Adipocyte (in vitro differentiated cells): ENCODE measurements at places on chromosomes 1 and 21.
A peak's percentile ranks its signal among the peaks of the same experiment; 100 is the strongest.

- DNase-seq = peak; percentile 17
These were observed 55.7 kb downstream of the PLEKHA6 start for GRCh38 chr1:204304067-204304466.

GRCh38 chr1:174447866-174448530, at the start of gene GPR52:
GPR52 (plus strand) TSS chr1:174447964; CDS start chr1:174448112, 148 bp downstream.
- DNase-seq = no peak

GRCh38 chr1:160260406-160261382, 1.7 kb downstream of the DCAF8 start:
- peak; percentile 87 for DNase-seq

DNA sequence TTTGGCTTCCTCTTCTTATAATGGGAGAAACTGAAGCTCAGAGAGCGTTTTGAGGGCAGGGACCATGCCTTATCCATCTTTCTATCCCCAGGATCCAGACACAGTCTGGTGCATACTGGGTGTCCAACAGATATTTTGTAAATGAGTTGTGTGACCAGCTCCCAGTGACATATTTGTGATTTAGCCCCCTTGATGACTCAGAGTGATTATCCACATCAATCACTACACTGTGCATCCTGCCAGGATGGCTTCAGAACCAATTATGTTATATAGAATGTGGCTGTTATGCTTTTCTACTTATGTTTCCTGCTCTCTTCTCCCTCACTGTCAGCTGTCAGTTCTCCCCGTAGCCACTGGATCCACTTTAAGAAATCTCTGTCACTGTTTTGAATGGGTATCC, 11.3 kb downstream of the OLFML3 start:
- DNase-seq = no peak

DNA sequence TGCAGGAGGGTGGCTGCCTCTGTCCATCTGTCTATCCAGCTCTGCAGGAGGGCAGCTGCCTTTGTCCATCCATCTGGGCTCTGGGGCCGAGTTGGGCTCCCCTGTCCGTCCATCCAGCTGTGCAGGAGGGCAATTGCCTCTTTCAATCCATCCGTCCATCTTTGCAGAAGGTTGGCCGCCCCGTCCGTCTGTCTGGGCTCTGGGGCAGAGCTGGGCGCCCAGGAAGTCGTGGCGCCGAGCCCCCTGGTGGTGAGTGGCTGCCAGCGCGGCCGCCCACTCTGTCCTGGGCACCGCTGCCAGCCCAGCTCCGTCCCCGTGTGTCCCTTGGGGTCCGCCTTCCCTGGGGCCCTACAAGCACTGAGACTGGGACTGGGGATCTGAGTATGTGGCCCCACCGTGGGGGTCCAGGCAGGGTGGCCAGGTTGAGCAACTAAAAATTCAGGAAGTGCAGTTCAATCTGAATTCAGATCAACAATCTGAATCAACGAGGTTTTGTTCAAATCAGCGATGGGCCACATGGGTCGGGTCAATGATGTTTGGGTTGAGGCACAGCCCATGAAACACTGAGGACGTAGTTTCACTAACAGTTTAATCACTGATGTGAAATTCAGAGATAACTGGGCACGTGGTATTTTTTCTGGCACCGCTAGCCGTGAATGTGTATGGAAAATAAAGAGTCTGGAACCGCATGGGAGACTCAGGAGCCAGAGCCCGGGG, 99.1 kb upstream of the ACTRT2 start:
- no peak for DNase-seq

DNA sequence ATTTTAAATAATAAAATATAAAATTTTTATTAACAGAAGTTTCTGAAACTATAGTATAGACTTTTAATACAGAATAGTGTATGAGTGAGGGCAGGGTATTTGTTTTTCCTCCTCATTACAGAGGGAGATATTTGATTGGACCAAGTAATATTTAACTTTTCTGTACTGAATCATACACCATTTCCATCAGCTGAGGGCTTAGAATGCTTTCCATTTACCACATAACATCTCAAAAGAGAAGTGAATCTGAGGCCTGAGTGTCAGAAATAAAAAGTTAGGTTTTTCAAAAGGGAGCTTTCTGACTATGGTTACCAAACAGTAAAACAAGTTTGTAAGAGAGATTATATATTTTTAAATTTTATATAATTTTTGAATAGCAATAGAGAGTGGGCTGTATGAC, 29.5 kb downstream of the TLCD4 start:
- no peak for DNase-seq

- peak; percentile 27 for DNase-seq
These were observed 595 bp downstream of the GABRD start for GRCh38 chr1:2019571-2020309.

GRCh38 chr1:43510621-43511020, 20.1 kb upstream of the PTPRF start:
- no peak for DNase-seq

DNA sequence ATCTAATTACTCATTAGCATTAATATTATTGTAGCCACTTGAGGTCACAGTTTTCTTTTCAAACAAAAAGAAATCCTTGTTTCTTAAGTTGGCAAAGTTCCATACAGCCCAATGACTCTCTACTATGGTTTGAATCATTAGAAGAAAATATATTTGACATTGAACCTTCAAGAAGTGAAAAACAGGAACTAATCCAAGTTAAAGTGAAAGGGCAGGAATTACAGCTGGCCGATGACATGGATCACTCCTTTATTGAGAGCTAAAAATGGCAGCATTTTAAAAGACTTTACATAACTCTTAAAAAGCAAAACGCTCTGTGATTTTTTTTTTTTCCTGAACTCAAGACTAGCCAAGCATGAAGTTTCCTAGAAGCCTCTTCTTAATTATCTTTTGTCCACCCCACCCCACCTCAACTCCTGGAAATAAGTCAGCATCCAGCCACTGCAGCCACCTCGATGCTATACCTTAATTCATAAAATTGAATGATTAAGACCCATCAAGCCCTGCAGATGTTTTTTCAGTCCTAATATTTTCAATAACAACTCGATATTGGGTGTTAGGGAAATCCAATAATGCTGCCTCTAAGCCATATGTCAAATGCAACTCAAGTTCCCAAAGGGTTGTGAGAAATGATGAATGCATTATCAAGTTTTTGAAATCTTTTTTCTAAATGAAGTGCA, 323.1 kb downstream of the HHIPL2 start:
- no peak for DNase-seq

GRCh38 chr1:168535536-168535935, 8.3 kb downstream of the XCL2 start:
- DNase-seq = no peak

DNA sequence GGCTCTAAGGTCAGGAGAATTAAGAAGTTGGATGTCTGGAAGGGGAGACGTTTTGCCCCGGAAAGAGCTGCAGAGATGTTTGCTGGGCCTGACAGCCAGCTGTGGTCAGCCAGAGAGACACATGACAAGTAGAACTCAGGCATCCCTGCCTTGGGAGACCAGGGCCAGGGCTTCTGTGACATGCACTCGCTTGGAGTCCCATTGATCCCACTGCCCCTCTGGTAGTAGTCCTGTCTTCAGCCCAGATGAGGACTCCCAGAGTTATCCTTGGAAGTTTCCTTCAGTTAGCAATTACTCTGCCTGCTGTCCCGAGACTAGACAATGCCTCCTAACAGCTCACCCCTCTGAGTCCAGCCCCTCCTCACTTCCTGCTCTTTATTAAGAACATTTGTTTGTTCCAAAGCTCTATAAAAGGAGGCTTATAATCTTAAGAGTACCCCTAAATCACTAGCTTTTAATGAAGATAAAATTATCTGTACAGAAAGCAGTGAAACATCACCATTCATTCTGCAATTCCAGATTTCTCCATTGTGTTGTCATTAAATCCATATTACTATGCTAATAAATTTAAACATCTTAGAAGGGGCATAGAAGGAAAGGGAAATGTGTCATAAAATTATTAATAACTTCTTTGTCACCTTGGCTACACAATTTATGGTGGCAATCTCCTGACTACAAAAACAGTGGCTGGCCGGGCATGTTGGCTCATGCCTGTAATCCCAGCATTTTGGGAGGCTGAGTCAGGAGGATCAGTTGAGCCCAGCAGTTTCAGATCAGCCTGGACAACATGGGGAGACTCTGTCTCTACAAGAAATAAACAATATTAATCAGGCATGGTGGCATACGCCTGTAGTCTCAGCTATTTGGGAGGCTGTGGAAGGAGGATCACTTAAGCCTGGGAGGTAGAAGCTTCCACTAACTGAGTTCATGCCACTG, 94.2 kb downstream of the KCNK1 start:
- DNase-seq = no peak

GRCh38 chr1:224819861-224820260, 109.6 kb upstream of the DNAH14 start:
- no peak for DNase-seq

DNA sequence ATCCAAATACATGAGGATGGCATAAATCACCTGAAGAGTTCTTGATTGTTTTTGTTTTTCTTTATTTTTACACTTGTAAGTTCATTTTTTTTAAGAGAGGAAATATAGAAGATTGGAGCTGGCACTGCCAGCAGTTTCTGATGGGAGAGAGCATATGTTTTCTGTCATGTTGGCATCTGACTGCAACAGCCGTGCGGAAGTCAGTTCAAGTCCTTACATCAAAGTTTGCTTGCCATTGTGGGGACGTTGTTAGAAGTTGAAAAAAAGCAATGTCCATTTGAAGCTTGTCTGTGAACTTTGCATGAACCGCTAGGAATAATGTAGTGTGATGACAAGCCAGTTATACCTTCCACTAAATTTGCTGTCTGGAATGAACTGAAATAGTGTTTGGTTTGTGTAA, 126.5 kb upstream of the USH2A start:
- DNase-seq = no peak

- no peak for DNase-seq
These were observed 62.1 kb downstream of the LRRN2 start for GRCh38 chr1:204623365-204623893.

DNA sequence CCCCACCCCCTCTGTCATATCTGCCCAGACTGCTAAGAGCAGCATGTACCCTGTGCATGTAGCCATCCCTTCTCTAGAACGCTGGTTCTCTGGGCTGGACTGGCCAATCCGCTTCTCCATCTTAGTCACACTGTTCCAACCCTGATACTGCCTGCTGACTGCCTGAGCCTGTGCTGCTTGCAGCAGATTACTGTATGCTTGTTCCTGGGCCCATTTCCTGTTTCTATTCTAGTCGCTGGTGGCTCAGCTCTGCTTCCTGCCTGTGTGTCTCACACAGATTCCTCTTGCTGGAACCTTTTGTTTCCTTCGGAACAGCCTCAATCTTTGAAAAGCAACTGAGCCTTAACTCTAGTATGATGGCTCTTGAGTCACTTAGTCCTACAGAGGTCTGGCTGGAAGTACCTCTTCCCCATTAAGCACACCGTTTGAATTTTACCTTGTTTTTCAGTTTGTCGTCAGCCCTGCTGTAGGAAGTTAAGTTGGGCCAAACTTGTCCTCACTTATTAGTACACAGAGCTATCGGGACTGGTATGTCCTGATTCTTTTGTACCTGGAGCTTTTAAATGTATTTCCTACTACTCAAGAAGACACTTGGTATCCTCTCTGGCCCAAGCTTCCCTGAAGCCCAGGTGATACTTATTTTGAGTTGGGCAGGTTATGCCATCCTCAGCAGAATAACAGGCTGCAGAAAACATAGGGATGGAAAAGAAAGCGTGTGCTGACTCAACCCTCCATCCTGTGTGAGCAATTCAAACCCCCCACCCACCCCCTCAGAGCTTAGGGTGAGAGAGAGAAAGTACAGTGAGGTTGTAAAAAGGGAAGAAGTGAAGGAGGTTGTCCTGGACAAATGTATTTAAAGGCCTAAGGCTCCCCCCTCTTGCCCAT, 43.4 kb upstream of the PIGV start:
- peak; percentile 46 for DNase-seq

GRCh38 chr1:77668924-77669449, 13.5 kb downstream of the ZZZ3 start:
- DNase-seq = no peak

DNA sequence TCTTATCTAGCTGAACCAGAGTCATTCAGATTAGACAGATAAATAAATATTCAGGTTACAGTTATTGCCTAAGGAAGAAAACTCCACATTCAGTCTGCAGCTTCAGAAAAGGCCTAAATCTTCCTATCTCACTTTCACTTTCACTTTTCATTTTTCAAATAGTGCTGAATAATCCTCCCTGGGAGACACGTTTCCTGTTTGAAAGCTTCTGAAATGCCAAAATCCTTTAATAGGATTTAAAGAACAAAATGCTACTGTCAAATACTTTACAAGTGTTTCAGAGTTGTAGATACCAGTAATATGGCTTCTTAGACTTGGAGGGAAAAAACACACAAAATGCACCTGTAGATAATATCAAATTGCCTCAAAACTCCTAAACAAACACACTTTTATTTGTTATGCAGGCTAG, 3.9 kb downstream of the PSMB2 start:
- DNase-seq = peak; percentile 79

DNA sequence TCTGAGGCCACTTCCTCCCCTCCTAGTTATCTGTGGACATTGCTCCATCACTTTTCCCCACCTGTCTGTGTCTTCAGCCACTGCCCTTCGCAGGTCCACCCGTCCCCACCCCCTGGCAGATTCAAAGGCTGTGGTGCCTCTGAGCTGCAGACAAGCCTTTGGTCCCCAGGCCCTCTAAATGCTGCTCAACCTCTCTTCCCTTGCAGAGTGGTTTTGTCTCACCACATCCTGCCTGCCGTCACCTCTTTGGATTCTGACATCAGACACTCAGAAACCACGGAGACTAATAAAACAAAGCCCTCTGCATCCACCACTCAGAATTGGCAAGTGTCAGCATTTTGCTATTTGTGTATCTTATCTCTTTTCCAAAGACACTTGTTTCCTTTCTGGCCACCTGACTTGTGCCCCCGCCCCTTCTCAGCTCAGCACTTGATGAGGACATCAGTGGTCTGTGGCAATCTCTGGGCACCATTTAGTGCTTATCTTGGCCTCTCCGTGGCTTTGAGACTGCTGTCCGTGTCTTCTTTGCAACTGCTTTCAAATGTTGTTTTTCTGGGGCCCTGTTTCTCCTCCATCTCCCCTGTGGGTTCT, 7.7 kb downstream of the CNIH3 start:
- peak; percentile 22 for DNase-seq

GRCh38 chr1:29134695-29135028, 11.0 kb upstream of the TMEM200B start:
- DNase-seq = no peak

- no peak for DNase-seq
These were observed 16.5 kb upstream of the ZC3H11B start for GRCh38 chr1:219629296-219629880.

GRCh38 chr1:190068304-190068703, 409.4 kb downstream of the BRINP3 start:
- no peak for DNase-seq

GRCh38 chr1:168683871-168684270, 45.1 kb downstream of the DPT start:
- no peak for DNase-seq

DNA sequence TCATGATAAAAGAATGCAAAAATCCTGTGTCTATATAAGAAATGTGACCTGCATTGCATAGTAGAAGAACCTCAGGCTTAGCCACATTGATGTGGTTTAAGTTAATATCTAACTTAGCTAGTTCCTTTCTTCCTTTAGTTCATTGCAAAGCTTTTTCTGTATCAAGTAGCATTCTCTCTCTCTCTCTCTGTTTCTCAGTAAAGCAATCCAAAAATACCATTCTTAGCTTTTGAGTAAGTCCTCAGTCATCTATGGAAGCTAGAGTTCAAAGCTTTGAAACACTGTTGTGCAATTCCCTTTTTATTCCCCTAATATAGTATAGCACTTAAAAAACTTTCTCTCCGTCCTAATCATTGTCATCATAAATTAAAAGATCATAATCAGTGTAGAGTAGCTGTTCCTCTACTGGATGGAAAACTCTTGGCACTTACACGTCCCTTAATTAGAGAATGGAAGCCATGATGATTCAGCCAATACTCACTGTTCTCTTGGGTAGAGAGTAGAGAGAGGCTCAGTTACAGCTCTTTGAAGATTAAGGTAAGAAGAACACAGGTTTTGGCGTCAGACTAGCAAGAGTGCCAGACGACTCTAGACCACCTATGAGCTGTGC, 350.3 kb upstream of the LYPLAL1 start:
- peak; percentile 92 for DNase-seq
